ENCODE measurements at places on chromosomes 3 and 15. TPM values are rescaled to one million over a fixed set of nuclear protein-coding genes. Genes with fewer than 3 reads are reported as not detected.
A peak's percentile ranks its signal among the peaks of the same experiment; 100 is the strongest.

GRCh38 chr3:78940128-78940527 is 827.7 kb downstream of the ROBO1 start:
- no peak for DNase-seq

DNA sequence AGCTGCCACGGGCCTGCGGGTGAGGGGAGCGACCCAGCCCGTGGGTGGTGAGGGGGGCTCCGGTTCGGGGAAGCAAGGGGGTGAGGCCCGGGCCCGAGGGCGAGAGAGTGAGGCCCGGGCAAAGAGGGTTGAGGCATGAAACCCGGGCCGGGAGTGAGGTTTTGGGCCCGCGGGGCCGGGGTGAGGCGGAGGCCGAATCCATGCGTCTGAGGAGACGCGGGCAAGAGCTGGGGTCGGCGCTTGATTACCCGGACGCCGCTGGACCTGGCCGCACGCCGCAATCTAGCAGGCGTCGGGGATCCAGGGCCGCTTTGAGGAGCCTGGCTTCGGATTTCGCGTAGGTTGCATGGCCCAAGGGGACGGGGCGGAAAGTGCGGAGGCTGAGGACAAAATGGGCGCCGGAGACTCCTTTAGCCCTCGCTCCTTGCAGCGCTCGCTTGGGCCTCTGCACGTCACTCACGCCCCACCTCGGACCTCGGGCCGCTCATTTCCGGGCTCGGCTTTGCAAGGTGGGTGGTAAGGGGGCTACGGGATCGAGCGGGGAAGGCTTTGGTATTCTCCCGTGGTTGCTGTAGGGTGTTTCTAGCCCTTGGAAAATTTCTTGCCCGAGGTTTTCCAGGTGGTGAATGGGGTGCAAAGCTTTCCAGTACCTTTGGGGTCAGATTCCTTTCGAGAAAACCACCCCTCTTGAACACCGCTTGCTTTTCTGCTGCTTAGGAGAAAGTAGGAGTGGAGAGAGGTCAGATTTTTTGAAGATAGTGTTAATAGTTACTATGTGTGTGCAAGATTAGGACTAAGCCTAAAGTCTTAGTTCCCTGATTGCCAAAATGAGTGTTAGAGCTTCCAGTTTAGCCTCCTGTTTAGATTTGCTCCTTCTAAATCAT is 827 bp downstream of the SLC25A36 start:
- DNase-seq, result peak; percentile 42

GRCh38 chr15:35740761-35741160 is 194.8 kb upstream of the DPH6 start:
- no peak for DNase-seq

DNA sequence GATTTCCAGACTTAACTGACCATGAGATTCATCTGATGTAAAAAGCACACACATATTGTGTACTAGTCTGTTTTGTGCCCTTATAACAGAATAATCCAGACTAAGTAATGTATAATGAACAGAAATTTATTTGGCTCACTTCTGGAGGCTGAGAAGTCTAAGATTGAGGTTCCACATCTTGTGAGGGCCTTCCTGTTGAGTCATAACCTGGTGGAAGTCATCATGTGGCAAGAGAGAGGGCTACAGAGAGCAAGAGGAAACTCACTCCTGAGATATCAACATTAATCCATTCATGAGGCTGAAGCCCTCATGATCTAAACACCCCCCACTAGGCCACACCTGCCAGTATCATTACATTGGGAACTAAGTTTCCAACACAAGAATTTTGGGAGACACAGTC is 977.6 kb downstream of the MCTP2 start:
- DNase-seq, result no peak

DNA sequence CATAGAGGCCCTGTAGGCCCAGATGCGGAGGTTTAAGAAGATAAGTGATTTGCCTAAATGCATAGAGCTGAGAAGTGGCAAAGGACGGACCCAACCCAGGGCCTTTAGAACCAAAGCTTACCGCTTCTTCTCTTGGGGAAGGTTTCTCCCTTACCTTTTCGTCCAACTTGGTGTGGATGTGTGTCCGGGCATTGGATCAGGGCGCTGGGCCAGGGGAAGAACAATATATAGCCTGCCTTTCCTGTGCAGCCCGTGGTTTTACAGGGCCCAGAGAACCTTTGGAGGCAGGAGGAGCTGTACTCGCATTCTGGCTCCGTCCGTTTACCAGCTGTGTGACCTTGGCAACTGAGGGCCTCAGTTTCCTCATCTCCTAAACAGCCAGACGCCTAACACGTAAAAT is 686 bp upstream of the P3H2 start:
- no peak for DNase-seq

- no peak for DNase-seq
Observed at GRCh38 chr15:29067949-29068348, 182.2 kb downstream of the APBA2 start.

- DNase-seq, result no peak
Observed at GRCh38 chr15:83695246-83695645, 41.3 kb downstream of the ADAMTSL3 start.

DNA sequence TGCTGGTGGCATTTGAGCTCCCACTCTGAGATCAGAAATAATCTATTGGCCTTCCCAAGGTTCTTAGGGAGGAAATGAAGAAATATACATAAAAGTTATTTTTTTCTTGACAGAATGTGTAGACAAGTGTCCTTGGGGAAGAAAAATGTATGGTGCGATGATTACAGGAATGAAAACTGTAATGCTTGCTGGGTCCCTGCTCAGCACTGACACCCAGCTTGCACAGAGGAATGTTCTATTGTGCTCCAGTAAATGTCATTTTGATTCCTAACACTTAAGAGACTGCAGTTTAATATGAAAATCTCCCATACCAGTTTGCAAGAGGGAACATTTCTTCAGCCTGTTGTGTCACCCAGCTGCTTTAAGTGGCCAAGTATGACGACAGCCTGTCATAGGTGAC is 271.3 kb upstream of the TPM1 start:
- DNase-seq, result no peak

DNA sequence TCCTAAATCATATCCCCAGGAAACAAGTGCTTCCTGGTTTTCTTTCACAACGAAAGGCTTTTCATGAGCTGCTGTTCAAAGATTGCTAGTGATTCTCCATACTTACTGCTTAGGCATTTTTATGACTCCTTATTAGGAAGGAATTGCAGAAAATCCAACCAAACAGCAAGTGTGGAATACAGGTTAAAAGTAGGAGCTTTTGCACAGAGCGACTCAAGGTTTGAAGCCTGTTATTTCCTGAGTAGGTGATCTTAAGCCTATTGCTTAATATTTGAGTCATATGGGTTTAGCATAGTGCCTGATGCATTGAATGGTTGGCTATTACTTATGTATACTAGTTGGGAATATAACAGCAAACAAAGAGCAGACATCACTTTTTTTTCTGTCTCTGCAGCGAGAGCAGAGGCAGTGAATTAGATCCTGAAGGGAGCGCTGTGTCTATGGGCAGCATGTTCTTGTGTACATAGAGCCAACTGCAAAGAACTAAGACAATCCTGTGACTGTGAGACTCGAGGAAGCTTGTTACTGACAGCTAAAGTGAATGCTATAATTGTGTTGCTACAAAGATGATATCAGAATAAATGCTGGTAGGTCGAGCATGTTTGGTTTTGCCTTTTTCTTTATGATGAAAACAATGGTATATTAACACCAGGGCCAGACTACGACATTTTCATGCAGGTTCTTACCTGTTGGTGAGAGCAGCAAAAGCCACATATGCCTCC is 6.3 kb downstream of the TM4SF1 start:
- no peak for DNase-seq

DNA sequence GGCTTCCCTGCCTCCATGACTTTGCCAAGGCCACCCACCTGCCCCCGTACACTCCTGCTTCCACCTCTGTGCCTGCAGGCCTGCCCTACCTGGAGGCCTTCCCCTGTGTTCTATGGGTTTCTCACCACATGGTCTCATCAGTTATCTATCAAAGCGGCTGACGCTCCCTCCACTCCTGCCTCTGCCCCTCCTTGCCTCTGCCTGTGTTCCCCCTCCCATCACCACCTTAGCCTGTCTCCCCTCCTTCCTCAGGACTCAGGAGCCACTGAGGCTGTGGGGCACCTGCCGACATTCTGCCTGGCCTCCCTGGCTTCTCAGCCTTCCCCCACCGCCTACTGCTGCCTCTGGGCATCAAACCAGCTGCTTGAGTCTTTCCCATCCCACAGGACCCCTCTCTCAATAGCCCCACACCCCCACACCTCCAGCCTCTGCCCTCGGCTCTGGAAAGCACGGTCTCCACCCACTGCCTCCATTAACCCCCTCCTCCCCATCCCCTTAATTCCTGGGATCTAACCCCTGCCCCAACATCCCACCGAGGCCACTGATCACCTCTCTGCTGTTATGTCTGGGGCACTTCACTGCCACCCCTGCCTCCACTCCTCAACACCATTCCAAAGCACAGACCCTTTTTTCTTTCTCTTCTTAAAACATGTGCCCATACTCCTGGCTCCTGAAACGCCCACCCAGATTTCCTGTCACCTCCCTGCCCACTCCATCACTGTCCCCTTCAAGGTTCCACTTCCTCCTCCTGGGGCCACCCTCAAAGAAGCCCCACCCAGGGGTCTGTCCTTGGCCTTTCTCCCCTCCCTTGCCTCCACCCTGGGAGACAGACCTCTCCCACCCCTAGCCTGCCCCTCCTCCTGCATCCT is 24.4 kb upstream of the CYP11A1 start:
- DNase-seq, result no peak

GRCh38 chr3:149609595-149609994 is 48.2 kb downstream of the WWTR1 start:
- DNase-seq, result no peak

DNA sequence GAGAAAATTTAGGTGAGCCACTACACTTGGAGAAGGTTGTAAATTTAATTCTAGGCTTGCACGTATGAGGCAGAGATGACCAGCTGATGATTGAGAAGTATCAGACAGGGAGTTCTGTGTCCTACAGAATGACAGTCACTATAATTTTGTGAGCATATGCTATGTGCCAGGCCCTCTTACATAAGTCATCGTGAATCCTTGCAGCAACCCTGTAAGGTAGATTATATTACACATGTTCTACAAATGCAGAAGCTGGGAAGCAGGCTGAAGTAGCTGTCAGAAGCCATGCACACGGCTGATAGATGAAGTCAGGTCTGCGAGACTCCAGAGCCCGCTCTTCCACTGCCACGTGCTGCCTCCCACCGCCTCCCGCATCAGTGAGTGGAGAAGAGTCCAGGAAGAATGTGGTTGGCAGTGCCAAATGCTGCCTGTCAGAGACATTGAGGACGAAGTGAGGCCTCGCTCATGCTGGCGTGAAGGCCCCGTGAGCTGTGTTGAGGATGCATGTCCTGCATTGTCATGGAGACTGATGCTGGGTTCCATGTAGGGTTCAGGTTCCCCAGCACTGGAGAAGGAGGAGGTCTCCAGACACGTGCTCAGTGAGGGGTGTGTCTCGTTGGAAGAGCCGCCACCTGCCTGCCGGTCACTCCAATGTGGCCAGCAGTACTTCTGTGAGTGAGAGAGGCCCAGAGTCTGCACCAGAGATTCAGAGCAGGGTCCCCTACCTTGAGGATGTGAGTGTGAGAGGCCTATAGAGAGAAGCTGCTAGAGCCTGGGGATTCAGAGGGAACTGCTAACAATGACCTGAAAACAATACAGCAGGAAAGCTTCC is 123.3 kb upstream of the PLXNA1 start:
- DNase-seq, result no peak

DNA sequence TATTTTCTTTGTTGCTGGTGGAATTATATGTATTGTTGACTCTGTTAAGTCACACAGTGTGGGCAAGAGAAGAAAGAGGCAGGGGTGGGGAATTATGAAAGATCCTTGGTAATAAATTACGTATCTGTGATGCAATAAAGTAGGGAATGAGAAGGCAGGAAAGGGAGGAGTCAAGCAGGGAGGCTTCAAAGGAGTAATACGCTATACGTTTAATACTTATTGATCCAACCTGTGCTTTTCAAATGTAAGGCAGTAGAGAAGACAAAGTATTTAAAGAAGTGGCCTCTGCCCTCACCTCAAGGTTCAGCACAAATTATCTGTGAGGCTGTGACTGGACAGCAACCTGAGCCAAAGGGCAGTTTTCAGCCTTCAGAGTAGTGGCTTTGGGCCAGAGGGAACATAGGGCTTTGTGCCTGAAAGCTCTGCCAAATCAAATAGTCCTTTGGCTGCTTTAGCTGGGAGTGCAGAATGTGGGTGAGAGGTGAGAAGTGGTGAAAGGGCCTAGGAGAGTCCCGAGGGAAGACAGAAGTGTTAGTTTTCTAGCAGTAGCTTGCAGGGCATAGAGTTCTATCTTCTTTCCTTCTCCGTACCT is 1.2 kb upstream of the PLIN1 start:
- peak; percentile 74 for DNase-seq

DNA sequence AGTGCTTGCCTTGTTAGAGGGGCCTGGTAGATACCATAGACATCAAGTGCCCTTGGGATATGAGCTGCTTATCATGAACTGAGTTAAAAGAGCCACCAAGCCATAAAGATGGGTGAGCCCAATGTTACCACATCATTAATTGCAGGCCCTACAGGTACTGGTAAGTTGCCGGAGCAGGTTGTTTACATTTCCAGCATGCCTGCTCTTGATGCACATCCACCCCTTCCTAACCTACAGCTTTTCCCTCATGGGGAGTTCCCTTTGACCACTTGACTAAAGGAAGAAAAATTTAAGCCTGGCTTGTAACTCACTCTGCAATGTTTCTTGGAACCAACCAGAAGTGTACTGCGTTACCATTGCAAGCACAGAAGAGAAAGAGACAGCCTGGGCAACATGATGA is 24.7 kb upstream of the ULK4 start:
- no peak for DNase-seq

DNA sequence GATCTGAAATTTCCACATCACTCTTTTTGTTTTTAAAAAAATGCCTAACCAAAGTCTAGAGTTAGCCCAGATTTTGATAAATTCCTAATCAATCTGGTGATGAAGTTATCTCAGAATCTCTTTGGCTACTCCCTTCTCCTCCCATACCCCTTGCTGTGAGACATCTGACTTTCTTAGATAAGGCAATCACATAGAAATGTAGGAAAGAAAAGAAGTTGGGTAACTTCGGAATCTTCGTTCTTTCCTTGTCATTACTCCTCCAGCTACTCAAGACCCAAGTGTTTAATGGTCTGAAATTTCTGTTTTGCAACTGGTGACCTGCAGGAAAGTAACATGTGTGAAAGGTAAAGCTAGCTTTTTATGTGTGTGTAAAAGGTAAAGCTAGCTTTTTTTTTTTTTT is 37.8 kb downstream of the MYL3 start:
- DNase-seq, result no peak

PLXNA1 gene
- 38.2 TPM for total RNA-seq

ZNF662 gene
- 13.8 TPM for total RNA-seq

NAA80 gene
- 22.0 TPM for total RNA-seq

ATP10A gene
- 0.29 TPM for total RNA-seq

TM4SF4 gene
- total RNA-seq, result not detected

MYL3 gene
- not detected for total RNA-seq

NOX5 gene
- total RNA-seq, result 0.52 TPM

SLC28A2 gene
- total RNA-seq, result not detected

RAD51 gene
- total RNA-seq, result 1.3 TPM

SEMA3F gene
- 10.5 TPM for total RNA-seq

APOD gene
- 924 TPM for total RNA-seq

MYZAP gene
- 22.5 TPM for total RNA-seq

CCK gene
- total RNA-seq, result not detected

B3GALNT1 gene
- 14.3 TPM for total RNA-seq

LOXL1 gene
- 24.2 TPM for total RNA-seq

USP3 gene
- 67.9 TPM for total RNA-seq

MUC4 gene
- total RNA-seq, result 0.30 TPM

NR2E3 gene
- not detected for total RNA-seq
